Activated CD4-positive, alpha-beta T cell treated with anti-CD3 and anti-CD28 coated beads, Interleukin-2, amount 50 U/mL, for 1 hour (primary cell): ENCODE measurements at places on chromosomes 12 and 14.

GRCh38 chr12:102439426-102440405 is 40.6 kb downstream of the IGF1 start:
- DNase-seq: no peak

GRCh38 chr14:50533241-50533705 is 904 bp upstream of the MAP4K5 start:
- DNase-seq: no peak

- no peak for DNase-seq
Measured at GRCh38 chr14:93936245-93936644, 9.1 kb downstream of the FAM181A start.

DNA sequence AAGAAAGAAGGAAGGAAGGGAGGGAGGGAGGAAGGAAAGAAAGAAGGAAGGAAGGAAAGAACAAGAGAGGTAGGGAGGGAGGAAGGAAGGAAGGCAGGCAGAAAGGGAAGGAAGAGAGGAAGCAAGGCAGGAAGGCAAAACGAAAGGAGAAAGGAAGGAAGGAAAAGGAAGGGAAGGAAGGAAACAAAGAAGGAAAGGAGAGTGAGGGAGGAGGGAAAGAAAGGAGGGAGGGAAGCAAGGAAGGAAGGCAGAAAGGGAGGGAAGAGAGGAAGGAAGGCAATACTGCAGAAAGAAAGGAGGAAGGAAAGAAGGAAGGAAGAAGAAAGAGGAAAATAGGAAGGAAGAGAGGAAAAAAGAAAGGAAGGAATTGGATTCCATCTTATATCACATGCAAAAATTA is 1303.1 kb upstream of the TMEM132C start:
- no peak for DNase-seq

DNA sequence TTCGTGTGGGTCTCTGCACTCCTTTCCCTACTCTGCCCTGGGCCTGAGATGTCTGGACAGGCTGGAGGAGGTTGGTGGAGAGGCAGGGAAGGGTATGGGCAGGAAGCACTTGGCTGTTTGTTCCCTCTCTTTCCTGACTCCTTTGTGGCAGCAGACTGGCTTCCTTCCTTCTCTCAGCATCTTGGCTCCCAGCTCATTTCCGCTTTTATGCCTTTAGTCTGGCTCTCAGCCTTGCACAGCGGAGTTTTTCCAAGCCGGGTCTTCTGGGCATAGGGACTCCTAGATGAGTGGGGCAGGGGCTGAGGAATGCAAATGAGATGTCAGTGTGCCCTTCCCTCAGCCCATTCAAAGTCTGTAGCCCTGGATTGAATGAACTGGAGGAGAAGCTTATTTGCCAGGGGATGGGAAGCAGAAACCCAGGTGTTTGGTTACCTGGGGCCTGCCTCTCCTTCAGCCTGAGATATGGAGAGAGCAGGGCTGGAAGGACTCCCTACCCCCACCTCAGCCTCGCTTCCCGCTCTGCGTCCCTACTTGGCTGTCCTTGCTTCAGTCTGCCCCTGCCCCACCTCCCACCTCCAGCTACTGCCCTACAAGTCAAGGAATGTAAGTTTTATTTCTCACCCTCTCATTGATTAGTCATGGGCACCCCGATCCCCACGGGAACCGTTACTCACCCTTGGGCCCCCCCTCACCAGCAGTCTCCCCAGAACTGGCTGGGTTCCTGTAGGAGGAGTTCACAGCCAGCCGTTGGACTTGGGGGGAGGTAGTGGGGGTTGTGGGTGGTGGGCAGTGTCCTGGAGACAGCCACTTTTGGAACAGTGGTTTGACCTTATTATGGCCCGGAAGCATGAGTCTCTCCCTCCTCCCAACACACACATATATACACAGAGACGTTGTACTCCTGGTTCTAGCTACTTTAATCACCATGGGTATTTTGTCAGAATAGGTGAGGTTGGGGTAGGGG is 9.3 kb upstream of the ITGA5 start:
- no peak for DNase-seq

DNA sequence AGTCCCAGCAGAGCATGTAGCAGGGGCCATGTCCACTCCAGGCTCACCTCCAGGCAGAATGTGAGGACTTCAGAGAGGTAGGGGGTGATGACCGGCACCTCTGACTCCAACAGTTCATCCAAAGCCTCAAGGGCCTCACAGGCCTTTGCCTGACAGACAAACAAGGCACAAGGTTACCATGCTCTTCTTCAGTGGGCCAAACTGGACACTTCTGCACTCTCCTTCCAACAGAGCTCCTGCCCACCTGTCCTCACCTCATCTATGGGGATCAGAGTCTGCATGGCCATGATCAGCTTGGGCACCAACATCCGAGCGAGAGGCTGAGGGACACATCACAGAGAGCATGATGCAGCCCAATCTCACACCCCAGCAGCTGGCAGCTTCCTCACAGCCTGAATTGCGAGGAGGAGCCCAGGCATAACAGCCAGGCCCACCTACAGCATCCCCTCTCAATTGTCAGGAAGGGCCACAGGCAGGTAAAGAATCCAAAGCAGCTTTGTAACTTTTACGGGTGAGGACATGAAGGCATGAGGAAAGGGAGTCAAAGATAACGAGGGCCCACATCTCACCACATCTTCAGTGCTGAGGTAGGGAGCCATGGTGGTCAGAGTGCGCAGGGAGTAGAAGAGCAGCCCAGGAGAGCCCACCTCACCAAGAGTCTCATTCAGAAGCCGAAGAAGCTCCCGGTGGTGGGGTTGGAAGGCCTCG is 1.6 kb downstream of the IPO4 start:
- no peak for DNase-seq

- peak; percentile 8 for DNase-seq
Measured at GRCh38 chr14:60090864-60091519, 731 bp upstream of the PCNX4 start.

- DNase-seq: no peak
Measured at GRCh38 chr14:51479584-51480325, 172.0 kb upstream of the FRMD6 start.

- no peak for DNase-seq
Measured at GRCh38 chr12:67088401-67089118, 180.6 kb upstream of the CAND1 start.

GRCh38 chr14:106185837-106186233 is 659.5 kb downstream of the TMEM121 start:
- peak; percentile 70 for DNase-seq

DNA sequence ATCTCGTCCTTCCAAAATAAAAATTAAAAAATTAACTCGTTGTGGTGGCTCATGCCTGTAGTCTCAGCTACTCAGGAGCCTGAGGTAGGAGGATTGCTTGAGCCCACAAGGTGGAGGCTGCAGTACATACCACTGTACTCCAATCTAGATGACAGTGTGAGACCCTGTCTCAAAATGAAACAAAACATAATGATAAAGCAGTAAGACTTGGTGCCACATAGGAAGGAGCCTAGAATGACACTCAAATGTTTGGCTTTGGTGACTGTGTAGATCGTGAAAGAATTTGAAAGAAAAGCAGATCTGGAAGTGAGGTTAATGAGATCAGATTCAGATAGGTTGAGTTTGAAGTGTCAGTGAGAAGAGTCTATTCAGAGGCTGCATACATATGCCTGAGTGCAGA is 150.1 kb upstream of the ATP2B1 start:
- DNase-seq: no peak

DNA sequence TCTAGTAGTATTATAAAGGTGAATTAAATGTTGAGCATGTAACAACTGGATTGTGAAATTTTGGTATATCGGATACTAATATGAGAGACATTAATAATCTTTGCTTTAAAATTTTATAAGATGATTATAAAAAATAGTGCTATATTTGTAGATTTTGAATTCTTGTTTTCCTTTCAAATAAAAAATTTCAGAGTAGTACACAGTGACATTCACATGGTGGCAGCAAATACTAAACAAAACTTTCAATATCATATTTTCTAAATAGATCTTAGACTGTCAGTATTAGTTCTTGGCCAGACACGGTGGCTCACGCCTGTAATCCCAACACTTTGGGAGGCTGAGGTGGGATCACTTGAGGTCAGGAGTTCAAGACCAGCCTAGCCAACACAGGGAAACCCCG is 166.0 kb downstream of the NAV3 start:
- no peak for DNase-seq

- no peak for DNase-seq
Measured at GRCh38 chr12:10310926-10311720, 3.5 kb downstream of the KLRD1 start.

GRCh38 chr12:12331896-12332295 is 18.1 kb downstream of the MANSC1 start:
- DNase-seq: no peak

DNA sequence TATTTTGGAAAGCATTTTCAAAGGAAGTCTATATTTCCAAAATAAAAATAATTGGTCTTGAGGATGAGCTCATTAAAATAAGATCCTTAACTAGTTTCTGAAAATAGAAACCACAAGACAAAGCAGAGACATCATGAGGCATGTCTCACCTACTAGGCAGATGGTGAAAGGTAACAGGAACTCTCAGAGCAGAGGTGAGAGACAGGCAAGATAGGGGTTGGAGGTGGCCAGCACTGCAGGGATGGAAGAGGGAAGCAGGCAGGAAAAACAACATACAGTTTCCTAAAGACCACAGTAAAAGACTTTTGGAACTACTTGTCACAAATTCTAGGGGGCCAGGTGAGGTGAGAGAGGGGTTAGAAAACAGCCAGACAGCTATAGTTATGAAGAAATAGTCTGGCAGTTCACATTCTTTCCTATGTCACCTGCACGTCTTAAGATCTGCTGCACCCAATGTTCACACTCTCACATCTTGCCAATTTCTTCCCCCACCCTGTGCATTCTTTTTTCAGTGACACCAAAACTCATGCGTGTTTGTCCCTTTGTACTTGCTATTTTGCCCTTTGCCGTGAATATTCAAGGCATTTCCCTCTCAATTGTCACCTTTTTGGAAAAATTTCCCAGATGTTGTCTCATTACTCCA is 341.7 kb upstream of the KITLG start:
- DNase-seq: no peak

- DNase-seq: no peak
Measured at GRCh38 chr14:55758796-55759195, 178.8 kb downstream of the KTN1 start.

- no peak for DNase-seq
Measured at GRCh38 chr12:52091061-52091460, 11.6 kb downstream of the SMIM41 start.

GRCh38 chr14:48417715-48418500 is 742.5 kb upstream of the MDGA2 start:
- DNase-seq: no peak
